ENCODE measurements at places on chromosomes 3 and 15. TPM values are rescaled to one million over a fixed set of nuclear protein-coding genes. Genes with fewer than 3 reads are reported as not detected.
A peak's percentile ranks its signal among the peaks of the same experiment; 100 is the strongest.

The SLC28A1 gene
- 0.70 TPM for total RNA-seq

DNA sequence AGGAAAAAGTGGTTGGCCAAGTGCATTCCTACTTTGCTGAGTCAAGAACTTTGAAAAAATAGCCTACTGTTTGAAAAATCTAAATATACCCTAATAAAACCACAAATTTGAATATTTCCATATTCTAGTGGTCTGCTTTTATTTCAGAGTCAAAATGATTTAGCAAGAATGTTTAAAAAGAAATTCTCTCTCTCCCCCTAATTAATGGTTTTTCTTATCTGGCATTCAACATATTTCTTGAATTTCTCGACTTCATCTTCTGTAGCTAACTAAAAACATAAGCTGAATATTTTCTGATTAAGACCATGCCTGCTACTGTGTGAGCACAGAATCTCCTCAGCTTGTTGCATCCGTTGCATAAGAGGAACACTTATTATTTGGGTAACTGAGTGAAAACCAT lies 563.5 kb upstream of the TBL1XR1 start:
- DNase-seq: no peak

GRCh38 chr3:189490337-189490736 lies 140.9 kb upstream of the TP63 start:
- peak; percentile 42 for DNase-seq

DNA sequence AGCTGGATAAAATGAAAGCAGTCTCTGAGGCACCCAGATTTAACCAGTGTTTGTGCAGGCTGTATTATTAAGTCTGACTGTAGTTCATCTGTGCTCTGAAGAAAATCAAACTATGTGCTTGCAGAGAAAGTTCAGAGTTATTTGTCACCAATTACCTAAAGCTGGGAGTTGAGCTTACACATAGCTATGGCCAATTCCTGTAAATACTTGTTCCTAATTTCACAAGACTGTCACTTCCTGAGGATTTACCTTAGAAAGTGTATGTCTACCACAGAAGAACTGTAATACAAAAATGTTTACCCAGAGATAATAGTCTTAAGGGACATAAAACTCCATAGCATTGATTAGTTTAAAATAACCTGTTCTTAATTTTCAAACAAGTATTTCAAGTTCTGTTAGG lies 628.4 kb upstream of the TGFBR2 start:
- no peak for DNase-seq

GRCh38 chr3:42652611-42653302 lies 740 bp upstream of the ZBTB47 start:
- peak; percentile 72 for DNase-seq
